ENCODE measurements at places on chromosomes 1 and 21.

DNA sequence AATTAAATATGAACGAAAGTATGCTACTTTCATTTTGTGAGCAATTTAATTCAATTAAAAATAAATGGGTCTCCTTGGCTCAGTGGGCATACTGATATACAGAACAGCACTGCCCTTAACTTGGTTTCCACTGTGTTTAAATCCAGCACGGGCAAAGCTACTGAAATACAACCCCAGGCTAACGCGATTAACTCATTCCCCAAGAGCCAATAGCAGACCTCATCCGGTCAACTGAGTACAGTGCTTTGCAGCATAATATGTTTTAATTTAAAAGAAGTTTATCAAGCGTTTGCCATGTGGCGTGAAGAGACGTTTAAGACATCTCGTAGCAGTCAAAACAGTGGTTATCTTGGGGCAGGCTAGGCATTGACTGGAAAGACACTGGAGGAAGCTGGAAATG, 118.6 kb downstream of the PROX1 start:
- DNase-seq = no peak

GRCh38 chr1:150696162-150696561, 792 bp downstream of the GOLPH3L start:
- DNase-seq = no peak

GRCh38 chr1:154208677-154209388, 2.7 kb upstream of the CFAP141 start:
- no peak for DNase-seq

DNA sequence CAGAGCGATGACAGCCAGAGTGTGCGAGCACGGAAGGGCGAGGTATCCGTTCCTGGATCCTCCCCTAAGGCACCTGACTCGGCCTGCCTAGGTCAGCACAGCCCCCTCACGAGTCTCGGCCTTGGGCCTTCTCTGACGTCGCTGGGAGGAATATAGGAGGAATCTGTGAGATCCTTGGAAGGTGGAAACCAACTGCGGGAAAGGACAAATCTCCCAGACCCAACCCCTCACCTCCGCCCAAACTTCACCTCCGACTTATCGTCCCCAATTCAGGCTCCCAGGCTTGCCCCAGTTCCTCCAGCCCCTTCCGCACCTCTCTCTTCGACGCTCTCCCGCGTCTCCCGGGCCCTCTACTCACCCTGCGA, 494 bp downstream of the APH1A start:
- no peak for DNase-seq

GRCh38 chr21:22889445-22889844, 1891.2 kb downstream of the NCAM2 start:
- no peak for DNase-seq

Data from brain pericyte (primary cell).